ENCODE measurements at places on chromosomes 2 and 18. TPM values are rescaled to one million over a fixed set of nuclear protein-coding genes. Genes with fewer than 3 reads are reported as not detected.

- no peak for DNase-seq
These were observed 165.5 kb downstream of the HDAC4 start for GRCh38 chr2:239235311-239235710.

GRCh38 chr2:40210968-40211353, 240.9 kb downstream of the SLC8A1 start:
- no peak for DNase-seq

Gene SAG
- not detected for total RNA-seq

Gene SPEG
- 76.1 TPM for total RNA-seq
